ENCODE measurements at places on chromosomes 2 and 18.
A peak's percentile ranks its signal among the peaks of the same experiment; 100 is the strongest.

GRCh38 chr2:236693531-236693930, 123.9 kb downstream of the ACKR3 start:
- DNase-seq: no peak

DNA sequence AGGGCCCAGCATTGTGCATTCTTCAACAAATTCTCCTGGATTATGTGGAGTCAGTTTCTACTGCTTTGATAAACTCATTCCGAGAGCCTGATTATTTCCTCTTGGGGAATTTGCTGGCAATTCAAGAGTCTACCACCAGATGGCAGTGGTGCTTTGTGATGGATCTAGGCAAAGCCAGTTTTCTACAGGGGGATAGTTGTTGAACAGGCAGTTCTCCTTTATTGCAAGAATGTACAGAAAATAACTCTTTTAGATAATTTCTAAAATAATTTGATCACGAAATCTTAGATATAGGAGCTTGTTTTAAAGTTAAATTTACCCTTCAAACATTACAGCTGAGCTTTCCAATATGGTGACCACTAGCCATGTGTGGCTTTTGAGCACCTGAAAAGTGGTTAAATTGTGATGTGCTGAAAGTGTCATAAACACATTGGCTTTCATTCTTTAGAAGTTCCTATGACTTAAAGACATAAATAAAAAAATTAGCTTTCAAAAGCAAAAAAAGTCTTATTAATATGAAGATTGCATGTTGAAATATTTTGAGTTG, 66.7 kb upstream of the HAAO start:
- DNase-seq: peak; percentile 42

DNA sequence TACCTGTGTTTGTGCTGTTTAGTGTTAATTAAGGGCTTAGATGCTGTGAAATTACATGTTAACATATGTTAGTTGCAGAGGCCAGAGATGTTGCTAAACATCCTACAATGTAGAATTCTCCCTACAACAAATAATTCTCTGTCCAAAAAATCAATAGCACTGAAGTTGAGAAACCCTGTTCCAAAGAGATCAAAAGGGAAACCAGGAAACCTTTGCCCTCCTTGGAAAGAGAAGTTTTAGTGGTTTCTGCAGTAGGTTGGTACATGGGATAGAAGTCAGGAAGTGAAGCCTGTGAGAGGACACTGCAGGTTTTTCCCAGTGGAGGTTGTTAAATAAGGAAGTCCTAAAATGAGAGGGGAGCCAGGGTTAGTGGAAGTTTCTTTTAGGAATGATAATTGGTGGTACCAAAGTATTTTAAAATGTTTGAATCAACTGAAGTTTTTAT, 6.3 kb upstream of the RMDN2 start:
- DNase-seq: no peak

DNA sequence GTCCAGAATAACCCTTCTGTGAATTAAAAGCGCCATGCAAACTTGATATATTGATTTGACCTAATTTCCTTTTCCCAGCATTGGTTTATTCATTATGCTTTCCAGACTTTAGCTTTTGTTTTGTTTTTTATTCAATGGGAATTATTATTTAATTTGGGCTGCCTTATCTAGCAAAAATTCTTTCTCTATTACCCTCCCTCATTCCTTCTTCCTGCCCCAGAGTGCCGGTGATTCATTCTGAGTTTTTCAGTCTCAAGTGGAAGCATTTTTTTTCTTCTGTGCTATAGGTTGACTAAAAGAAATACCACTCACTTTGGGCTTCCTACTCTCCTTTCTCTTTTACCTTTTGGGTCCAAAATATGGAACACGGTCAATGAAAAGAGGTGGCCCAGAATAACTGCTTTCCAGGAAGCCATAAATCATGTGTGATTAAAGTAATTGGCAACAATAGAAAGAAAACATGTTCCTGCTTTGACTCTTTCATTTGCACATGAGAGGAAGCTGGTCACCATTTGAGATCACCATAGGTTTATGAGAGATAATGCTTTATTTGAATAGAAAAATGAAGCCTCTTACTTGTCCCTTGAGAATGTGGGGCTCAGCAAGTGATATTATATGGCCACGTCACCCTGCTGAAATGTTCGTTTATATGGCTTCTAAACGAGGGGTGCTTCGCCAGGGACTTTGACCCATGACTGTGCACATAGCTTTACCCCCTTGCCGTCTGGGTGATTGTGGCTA, 422.8 kb upstream of the ZEB2 start:
- DNase-seq: no peak

DNA sequence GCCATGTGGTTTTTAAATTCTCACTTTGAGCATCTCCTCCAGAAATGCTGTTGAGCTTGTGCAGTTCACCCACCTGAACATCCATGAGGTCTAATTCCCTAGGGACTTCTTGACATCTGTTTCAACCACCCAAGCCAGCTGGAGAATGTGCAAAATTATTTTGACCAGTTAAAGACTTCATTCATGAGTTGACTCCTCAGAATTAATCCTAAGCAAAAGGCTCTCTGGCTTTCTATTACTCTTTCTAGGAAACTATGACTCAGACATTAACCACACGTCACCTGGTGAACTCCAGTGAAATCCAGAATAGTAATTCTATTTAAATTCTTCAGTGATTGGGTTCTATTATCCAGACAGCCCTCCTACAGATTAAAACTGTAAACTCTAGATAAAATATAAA, 247.5 kb downstream of the NBAS start:
- no peak for DNase-seq

DNA sequence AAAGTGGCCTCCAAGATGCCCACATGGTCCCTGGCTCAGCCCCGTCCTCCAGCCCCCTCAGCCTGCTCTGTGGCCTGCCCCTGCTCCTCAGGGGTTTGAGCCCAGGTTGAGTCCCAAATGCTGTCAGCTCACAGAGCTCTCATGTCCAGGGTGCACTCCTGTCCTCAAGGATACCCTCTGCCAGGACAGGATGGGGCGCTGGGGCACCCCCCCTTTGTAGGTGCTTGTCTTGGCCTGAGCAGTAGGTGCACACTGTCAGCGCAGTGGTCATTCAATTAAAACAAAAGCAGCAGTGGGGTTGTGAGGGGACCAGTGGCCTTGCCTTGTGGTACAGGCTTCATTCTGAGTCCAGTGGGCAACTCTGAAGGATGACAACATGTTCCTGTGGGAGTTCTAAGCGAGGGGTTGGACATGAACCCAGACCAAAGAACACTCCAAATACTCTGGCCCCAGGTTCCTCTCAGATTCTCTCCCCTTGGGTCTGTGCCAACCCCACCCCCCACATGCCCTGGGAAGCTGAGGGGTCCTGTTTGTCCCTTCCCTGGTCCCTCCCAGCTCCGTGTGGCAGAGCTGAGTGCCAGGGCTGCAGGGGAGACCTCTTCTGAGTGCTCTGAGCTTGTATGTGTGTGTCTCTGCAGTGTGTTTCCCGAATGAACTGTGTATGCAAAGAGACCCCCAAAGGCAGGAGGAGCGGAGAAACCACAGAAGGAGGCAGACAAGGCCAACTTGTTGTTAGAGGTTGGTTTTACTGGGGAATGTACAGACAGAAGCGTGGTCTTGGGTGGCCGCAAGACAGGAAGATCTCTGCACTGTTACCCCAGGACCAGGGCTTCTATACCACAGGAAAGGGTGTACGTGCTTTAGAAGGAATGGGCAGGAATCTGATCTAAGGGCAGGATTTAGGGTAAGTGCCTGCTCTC, 155.6 kb upstream of the HS6ST1 start:
- DNase-seq: no peak

DNA sequence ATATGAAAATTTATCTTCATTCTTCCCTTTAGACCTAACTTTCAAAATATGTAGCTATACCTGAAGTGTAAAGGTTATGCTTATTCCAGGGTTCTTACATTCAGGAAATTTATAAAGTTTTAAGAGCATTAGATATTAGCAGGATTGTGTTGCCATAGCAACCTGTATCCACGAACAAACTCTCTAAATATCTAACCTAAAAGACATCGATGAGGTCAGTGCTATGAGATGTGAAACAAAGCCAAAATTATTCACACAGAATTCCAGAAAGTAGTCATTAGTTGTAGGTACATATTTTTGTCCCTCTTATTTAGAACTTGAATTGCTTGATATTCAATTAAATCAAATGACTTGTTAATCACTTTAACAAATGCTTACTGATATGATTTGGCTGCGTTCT, 705.3 kb downstream of the SOCS6 start:
- DNase-seq: no peak

DNA sequence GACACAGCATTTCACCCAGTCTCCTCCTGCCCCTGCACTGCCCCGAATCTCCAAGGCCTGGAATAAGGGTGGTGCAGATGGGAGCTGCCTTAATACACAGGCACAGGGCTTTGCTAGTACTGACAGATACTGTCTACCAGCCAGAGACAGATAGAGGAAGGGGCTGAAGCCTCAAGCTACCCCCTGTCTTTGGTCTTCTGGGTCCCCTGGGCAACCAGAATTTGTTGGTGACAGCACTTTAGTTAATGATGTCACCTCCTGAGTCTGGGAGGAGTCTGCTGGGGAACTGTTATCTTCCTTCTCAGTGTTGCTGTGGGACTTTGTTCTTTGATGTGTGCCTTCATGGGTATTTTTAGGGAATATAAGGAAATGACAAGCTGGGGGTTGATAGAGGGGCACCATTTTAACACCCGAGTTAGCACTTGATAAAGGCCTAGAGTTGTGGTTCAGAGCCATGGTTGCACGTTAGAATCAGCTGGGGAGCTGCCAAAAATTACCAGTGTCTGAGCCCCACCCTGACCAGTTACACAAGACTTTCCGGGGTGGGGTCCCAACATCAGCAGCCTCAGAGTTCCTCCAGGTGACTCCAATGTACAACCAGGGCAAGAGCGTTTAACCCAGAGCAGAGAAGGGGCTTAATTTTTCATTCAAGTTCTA, 136.8 kb downstream of the SMAD7 start:
- no peak for DNase-seq

DNA sequence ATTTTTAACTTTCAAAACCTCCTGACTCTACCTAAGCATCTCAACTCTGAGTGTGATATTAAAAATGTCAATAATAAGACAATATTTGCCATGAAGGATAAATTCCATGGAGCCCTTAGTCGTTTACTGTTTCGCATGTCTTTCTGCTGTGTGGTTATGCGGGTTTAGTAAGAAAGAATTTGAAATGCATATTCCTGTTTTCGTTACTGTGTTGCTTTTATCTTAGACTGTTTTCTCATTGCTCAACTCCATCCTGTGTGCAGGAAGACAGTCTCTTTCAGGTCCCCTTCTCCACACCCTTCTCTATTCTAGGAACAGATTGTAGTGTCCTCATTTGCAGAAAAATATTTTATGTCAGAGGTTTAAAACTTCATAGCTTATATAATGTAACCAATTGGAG, 82.5 kb upstream of the MAP3K20 start:
- no peak for DNase-seq

- DNase-seq: no peak
Observed at GRCh38 chr2:69244882-69245281, 142.1 kb downstream of the GFPT1 start.

GRCh38 chr2:6368281-6368680, 497.4 kb downstream of the CMPK2 start:
- DNase-seq: no peak

GRCh38 chr2:111665551-111666116, 218.4 kb downstream of the ANAPC1 start:
- no peak for DNase-seq

DNA sequence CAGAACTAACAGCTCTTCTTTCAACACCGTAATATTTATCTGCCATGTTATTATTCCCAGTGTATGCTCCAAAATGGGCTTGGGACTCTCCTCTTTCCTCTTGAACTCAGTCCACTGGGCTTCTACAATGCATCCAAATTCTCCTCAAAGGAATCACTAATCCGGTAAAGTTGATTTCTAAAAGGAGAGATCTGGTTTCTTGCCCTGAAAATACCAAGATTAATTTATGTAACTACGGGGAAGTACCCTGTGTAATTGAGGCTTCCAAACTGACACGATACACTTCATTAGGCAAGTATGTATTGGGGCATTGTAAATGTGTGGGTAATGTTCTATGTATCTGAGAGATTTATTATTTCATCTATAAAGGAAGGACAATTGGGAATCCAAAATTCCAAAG, 5.7 kb downstream of the NCKAP5 start:
- no peak for DNase-seq

DNA sequence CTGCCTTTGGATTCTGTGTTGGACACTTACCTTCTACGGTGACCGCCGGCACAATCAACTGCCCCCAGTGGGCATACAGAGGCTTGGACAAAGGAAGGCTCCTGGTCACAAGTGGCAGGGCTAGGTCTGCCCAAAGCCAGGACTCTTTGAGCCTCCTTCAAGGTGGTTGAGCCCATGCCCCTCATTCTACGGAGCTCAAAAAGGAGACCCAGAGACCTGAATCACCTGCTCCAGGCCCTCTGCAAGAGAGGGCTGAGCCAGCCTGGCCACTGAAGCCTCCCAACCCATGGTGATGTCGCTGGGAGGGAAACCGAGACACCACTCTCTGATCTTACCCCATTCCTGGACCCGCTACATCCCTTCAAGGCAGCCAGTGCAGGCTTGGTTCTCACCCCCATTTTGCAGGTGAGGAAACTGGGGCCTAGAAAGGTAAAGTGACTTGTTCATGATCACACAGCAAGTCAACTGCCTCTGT, 87.9 kb downstream of the INHBB start:
- DNase-seq: no peak

DNA sequence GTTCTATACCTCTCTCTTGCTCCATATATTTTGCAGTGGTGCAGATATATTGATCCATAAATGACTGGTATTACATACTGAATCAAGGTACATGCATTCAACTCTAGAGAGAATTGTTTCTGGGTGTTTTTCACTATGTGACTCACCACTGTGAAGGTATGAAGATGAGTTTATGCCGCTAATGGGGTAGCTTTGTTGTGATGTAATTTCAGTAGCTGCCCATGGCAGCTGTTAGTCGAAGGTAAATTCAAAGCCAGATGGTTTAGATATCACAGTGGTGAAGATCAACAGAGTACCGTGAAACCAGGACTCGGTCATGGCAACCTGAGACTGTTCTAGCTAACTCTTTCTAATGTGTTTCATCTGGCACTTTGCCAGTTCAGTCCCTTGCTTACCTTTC, 50.4 kb downstream of the PKP4 start:
- DNase-seq: no peak

- DNase-seq: no peak
Observed at GRCh38 chr2:39377226-39377939, 59.7 kb downstream of the MAP4K3 start.

DNA sequence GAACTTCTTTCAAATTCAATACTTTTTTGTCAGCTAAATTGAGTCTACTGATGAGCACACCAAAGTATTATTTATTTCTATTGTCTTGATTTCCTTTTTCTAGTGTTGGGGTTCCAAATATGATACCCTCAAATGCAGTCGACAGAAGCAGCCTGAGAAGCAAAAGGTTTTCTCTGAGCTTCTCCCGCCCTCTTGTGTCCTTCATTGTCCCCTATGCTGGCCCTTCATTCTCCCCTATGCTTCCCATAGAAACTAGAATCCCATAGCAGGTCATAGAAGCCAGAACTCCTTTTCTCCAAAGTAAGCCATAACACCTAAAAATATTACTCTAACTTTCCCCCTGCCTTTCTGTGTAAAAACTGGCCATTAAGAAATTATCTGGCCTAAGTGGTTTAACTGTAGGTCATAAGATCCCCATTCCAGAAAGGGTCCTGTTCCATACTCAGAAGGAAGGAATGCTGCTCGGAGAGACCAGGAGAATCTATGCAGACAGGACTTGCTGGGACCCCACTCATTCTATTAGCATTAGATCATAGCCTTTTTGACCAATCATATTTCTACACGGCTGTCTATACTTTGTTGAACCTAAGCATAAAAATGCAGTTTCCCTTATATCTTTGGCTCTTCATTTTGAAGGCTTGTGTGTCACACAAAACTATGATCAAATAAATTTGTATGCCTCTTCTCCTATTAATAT, 764.6 kb upstream of the PKDCC start:
- no peak for DNase-seq

- DNase-seq: peak; percentile 1
Observed at GRCh38 chr18:44507729-44508325, 172.9 kb upstream of the SETBP1 start.
